Activated CD8-positive, alpha-beta memory T cell treated with anti-CD3 and anti-CD28 coated beads for 1 hour (primary cell): ENCODE measurements at places on chromosomes 12 and 14.

DNA sequence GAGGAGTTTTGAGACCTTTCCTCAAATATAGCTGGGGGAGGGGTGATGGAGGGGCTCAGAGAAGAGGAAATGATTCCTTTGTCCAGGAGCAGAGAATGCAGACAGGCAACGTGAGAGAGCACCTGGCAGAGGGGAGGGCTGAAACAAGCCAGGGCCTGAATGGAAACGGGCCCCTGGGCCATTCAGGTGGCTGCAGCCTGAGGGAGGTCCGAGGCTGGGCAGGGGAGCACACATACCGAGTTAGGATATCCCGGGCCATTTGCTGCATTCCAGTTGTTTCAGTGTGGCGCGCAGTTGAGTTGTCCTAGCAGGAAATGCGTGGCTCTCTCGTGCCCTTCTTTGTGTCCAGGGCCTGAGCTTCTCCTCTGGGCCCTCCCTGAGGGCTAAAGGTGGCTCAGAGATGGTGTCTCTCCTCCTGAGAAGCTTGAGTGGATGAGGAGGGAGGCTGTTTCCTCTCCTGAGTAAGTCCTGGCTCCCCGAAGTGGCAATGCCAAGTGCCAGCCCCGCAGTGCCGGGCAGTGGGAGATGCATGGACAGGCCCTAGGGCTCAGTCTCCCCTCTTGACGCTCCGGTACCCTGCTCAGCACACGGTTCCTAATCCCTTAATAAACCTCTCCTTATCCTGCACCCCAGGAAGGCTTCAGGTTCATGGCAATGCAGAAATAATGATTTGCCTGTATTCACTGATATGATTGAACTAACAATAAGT is 85.5 kb upstream of the VRK1 start:
- no peak for DNase-seq

GRCh38 chr12:102708108-102708507 is 208.9 kb downstream of the PAH start:
- no peak for DNase-seq

DNA sequence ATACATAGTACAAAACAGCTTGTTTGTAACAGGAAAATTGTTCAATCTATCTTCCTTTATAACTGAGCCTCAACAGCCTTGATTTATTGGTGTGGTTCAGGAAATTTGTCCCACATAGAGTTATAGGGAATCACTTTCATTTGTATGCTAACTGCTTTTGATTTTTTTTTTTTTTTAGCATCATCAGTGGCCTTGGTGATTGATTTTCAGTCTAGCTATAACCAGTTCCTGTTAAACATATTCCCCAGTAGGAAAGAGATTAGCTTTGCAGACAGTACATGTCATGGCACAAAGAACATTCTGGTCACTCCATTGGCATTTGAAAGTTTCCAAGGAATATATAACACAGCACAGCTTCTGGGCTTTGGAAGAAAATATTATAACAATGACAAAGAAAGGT is 337.3 kb upstream of the TMPO start:
- no peak for DNase-seq

GRCh38 chr12:113320401-113320800 is 14.5 kb downstream of the SLC8B1 start:
- no peak for DNase-seq

GRCh38 chr12:24553259-24553658 is 395.6 kb downstream of the BCAT1 start:
- no peak for DNase-seq
